ENCODE measurements at places on chromosomes 4 and X.
A peak's percentile ranks its signal among the peaks of the same experiment; 100 is the strongest.

DNA sequence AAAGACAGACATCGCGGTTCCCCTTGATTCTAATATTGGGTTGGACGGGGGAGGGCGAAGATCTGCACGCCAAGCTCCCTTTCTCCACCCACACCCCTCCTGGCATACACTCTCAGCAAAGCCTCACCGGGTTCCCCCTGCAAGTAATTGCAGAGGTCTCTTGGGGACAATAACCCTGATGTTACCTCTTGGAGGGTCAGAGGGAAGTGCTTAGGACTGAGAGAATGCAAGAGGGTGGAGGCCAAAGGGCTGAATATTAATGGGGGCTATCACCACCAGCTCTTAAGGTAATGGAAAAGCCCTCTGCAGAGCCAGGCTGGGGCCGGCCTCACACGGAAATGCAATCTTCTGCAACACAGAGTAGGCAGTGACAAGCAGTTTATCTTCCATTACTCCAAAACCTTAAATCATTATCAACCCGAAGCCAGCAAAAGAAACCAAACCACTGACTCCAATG is 344.1 kb upstream of the GATB start:
- no peak for DNase-seq

DNA sequence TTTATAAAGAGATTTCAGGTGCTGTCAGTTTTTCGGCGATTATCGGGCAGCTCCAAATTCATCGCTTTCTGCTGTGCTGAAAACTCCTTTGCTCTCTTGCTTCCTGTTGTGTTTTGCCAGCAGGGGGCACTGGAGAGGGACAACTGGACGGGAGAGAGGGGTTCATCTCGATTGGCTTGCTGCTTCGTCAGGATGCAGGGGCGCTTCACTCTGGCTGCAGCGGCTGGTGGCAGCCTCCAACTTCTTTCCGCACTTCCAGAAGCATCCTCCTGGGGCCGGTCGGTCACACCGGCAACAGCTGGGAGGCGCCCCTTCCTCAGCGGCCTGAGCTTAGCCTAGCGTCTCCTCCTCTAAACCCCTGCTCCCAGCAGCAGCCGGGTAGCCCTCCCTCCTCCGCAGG is 29.5 kb downstream of the MSL3 start:
- DNase-seq, result peak; percentile 60

DNA sequence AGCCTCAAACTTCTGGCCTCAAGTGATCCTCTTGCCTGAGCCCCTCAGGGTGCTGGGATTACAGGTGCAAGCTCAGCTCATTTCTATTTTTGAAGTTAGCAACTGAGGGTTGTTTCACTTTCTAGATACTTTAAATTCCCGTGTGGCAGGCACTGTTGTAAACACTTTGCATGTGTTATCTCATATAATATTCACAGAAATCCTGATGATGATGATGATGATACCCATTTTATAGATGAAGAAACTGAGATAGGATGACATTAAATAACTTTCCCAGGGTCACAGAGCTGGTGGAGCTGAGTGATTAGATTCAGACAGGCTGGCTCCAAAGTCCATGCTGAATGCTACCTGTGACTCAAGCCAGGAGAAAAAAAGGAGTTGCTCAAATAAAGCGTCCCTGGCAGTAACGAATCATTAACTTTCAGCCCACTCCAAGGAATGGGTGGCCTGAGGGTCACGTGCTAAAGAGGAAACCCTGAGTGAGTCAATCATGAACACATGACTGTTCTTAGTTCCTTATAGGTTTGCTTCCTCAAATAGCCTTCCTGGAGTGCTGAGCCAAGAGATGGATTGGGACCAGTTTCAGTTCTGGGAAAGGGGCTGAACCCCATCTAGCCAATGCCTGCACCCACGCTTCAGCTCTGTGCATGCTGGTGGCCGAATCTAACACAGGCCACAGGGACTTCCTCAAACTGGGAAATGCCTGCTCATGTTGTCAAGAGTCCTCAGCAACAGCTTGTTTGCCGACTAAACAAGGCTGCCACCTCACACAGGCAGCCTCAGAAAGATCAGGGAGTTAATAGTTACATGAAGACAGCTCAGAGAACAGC is 52.8 kb downstream of the RBM47 start:
- peak; percentile 100 for DNase-seq

- no peak for DNase-seq
Observed at GRCh38 chr4:131348263-131348662, 1800.8 kb upstream of the PCDH10 start.

DNA sequence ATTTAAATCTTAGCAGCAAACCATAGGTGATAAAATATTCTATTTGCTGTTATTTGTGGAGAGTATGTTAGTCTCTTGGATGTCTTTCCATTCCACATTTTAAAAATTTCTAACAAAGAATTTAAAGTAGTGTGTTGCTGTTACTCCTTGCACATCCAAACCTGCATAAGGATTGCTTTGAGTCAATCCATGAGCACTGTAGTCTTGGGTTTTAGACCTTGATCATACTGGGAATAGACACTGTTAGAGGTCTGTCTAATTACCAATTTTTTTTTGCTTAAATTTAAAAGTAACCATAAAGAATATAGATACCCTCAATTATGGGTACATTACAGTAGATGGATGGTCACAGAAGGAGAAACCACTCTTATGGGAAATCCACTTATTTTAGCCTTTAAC is 1.5 kb downstream of the AFP start:
- DNase-seq, result no peak

- no peak for DNase-seq
Observed at GRCh38 chrX:19560611-19561010, 45.3 kb upstream of the MAP3K15 start.

- DNase-seq, result no peak
Observed at GRCh38 chr4:109319156-109319555, 16.7 kb upstream of the COL25A1 start.

DNA sequence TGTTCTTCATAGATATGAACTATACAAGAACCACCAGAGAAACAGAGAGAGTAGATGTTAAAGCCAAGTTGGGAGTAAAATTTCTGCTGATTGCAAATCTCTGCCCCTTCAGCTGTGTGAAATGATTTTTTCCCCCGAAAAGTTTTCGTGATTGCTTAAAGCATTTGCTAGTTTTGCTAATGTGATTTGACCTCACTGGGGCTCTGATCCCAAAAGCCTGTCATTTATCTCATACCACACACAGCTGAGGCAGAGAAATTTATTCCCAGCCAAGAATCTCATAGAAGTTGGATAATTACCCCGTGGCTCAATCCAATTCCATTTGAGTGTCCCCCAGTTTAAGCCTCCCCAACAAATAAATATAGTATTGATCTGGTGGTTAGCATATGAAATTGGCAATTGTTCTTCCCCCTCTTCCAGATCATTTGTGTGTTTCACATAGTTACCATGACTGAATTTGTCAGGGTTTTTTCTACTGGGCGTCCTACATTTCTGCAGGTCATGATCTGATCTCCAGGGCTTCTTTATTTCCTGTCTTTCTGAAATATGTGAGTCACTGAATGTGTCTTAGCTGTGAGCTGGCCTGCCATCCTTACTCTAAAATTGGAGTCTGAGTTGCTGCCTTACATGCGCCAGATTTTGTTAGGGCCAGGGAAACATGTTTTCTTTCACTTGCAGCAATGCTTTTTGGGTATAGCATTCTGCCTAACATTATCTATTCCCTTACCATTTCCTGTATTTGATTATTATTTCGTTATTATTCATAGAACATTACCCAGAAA is 167.5 kb upstream of the FRMPD4 start:
- peak; percentile 56 for DNase-seq

GRCh38 chr4:107050525-107051135 is 14.5 kb upstream of the DKK2 start:
- peak; percentile 12 for DNase-seq

DNA sequence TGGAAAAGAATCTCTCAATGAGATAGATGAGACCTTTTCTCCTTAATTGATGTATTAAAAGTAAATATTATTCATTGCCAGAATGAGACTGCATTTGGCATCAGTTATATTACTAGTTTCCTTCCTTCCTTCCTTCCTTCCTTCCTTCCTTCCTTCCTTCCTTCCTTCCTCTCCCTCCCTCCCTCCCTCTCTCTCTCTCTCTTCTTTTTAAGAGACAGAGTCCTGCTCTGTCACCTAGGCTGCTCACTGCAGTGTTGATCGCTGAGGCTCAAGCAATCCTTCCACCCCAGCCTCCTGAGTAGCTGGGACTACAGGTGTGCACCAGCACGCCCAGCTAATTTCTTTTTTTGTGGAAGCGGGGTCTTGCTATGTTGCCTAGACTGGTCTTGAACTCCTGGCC is 50.4 kb upstream of the ARX start:
- DNase-seq, result no peak

- DNase-seq, result peak; percentile 47
Observed at GRCh38 chr4:170990989-170991589, 822.1 kb upstream of the GALNTL6 start.

GRCh38 chr4:26044524-26044923 is 130.5 kb downstream of the SMIM20 start:
- no peak for DNase-seq

GRCh38 chrX:136170139-136170800 is 22.9 kb downstream of the FHL1 start:
- peak; percentile 43 for DNase-seq

- no peak for DNase-seq
Observed at GRCh38 chr4:85741381-85741780, 266.4 kb downstream of the ARHGAP24 start.

- DNase-seq, result peak; percentile 73
Observed at GRCh38 chr4:23290656-23291055, 597.9 kb downstream of the GBA3 start.

DNA sequence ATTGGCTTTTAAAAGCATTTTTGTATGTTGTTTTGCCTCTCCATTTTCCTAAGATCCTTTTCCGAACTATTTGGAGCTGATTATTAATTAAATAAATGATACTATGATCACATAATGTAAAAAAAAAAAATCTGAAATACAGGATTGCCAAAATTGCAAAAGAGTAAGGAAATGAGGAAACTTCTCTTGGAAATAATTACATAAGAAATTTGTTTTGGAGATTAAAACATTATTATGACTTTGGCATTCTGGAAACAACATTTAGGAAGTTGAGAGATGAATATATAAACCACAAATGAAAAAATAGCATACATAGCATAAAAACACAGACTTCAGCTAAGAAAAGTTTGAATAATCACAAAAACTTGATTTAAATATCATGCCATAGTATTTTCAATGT is 33.5 kb downstream of the PF4 start:
- DNase-seq, result no peak

GRCh38 chr4:77669946-77670590 is 64.4 kb downstream of the CXCL13 start:
- DNase-seq, result no peak

DNA sequence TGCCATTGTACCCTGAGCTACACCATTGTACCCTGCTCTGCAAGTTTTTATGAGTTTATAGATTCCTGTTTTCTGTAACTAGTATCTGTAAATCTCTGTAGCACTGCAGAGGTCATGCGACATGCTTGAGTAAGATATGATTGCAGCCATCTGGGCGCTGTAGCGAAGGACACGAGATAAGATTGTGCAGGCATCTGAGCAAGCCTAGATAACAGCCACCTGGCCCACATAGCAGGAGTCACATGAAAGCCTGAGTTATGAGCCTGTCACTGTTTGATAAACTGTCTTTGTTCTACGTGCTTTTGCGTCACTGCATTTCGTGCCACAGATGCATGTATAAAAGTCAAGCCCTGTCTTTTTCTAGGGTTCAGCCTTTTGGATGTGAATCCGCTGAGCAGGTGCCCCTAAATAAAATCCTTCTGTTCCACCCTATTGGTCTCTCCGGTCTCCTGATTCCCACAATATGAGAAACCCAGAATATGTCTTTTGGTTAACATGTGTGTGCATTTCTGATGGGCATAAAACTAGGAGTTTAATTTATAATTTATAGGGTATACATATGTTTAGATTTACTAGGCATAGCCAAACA is 327.6 kb upstream of the MAOA start:
- DNase-seq, result no peak

DNA sequence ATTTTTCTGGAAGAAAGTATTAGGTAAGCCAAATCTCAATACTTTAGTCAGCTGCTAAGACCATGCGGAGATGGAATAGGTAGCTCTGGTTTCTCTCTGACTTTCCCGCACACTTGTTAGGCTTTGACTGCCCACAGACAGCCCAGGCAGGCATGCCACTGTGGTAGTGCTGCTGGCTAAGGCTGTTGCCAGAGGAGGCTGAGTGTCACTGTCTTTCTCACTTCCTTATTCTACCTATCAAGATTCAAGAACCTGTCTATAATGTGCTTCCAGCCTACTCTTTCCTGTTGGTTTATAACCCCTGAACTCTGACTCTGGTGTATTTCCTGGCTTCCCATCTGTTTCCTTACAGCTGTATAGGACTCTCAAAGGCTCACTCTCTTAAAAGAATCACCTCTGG is 81.8 kb upstream of the TRPC5 start:
- no peak for DNase-seq

DNA sequence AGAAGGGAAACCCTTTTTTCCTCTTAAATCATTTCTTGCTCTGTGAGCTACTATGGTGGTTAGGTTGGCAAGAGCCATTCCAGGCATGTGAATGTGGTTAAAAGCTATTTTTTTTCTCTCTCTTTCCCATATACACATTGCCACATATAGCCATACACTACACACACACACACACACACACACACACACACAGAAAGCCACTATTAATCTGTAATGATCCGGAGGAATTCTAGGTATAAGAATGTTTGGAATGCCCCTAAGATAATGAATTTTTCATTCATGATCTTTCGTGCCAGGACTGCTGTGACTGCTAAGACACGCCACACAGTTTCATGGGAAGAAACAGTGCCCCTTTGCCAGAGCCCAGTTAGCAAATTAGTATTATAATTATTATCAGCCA is 21.8 kb upstream of the TLL1 start:
- DNase-seq, result peak; percentile 28

- no peak for DNase-seq
Observed at GRCh38 chr4:74897386-74897785, 35.5 kb upstream of the PARM1 start.

- no peak for DNase-seq
Observed at GRCh38 chrX:16429406-16429805, 220.6 kb upstream of the S100G start.

GRCh38 chr4:1973218-1973617 is 35.6 kb downstream of the NELFA start:
- DNase-seq, result no peak

GRCh38 chr4:11183356-11183740 is 245.3 kb downstream of the HS3ST1 start:
- no peak for DNase-seq

GRCh38 chrX:7926501-7926900 is 712 bp downstream of the PNPLA4 start:
- peak; percentile 22 for DNase-seq

DNA sequence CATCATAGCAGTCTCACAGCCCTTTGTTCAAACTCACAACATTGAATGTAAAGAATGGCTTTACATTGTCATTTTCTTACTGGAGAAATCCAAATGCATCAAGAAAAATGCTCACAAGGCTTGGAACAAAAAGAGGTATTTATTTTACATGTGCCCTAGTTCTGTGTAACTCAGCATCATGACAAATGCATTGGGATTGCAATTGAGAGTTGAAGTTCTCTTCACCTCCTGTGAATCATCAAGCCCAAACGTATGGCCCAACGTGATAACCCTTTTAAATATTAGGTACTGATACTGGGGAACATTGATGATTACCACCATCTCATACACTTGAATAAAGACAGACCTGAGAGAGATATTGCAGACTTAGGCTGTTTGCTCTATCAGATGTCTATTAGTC is 61.6 kb downstream of the GASK1B start:
- DNase-seq, result peak; percentile 26
